ENCODE measurements at places on chromosomes 4 and X.

DNA sequence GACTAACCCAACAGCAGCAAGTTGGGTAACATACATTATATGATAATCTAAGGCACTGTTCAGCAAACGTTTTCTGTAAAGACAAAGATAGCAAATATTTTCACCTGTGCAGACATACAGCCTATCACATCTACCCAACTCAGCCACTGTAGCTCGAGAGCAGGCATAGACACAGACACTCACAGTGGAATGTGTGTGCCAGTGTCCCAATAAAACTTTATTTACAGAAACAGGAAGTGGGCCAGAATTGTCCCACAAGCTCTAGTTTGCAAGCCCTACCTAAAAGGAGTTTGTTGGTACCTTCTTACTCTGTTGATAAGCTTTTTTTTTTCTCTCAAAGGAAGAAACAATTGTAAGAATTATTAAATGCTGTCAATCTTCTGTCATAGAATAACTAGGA lies 11.9 kb upstream of the FAM9A start:
- DNase-seq, result no peak

DNA sequence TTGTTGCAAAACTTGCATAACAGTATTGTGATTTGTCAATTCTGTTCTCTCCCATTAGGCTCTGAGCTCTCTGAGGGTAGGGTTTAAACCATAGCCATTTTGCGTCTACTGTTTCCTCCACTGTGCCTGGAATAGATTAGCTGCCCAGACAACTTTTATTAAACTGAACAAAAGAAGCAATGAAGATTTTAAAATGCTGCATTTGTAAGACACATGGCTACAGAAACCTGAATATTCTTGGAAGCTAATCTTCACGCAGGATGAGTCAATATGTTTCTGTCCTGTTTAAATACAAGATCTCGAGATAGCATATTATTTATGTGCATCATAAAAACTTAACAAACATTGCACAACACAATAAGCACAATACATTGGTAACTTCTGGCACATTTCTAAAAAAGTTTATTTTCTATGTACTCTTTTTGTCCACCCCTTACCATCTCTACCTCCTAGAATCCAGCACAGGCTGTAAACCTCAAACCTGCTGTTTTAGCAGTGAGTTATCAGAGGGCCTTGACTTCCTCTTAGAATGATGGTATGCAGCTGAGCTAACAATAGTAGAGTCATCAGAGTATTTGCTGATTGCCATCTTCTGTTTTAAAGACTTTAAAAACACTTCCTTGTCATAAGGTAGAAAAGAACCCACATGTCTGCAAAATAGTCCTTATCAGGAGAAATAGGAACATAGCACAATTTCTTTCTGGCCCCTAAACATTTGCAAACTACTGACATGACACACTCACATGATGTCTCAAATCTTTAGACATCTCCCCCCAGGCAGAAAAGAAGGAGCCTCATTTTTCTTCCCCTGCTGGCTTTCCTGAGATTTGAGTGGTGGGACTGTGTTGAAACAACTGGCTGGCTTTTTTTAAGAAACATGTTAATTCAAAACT lies 10.6 kb upstream of the CCNG2 start:
- DNase-seq, result no peak

- no peak for DNase-seq
Observed at GRCh38 chr4:176675810-176676209, 116.9 kb downstream of the VEGFC start.

DNA sequence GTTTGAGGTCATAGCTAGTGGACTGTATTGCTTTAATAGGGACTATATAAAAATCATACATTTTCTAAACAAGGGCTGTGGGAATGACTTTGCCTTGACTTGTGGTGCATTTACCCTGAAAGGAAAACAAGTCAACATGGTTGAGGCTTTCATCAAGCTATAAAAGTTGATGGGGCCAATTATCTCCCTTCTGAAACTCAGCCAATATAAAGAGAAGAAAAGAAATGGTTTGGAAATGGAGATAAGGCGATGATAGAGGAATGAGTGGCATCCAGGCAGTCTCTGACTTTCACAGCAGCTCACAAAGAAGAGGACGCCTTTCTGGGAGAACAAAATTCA lies 118.7 kb downstream of the SMARCA1 start:
- no peak for DNase-seq

DNA sequence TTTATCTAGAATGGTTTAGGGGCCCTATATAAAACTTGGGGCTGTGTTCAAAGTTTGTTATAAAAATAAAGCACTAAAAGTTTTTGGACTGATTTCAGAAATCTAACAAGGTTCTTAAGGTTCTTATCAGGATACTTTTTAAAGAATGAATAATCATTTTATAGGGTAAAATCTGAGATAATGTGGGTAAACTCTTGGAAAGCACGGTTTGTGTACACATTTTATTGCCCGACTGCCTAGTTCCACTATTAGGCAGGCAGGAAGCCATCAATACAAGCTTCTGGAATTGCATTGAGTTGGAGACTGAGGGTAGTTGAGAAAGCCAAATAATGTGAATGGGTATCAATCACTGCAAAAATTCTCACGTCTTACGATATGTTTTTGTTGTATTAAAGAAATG lies 331.0 kb upstream of the PITX2 start:
- no peak for DNase-seq

GRCh38 chr4:71366766-71367165 lies 27.9 kb downstream of the SLC4A4 start:
- DNase-seq, result no peak

DNA sequence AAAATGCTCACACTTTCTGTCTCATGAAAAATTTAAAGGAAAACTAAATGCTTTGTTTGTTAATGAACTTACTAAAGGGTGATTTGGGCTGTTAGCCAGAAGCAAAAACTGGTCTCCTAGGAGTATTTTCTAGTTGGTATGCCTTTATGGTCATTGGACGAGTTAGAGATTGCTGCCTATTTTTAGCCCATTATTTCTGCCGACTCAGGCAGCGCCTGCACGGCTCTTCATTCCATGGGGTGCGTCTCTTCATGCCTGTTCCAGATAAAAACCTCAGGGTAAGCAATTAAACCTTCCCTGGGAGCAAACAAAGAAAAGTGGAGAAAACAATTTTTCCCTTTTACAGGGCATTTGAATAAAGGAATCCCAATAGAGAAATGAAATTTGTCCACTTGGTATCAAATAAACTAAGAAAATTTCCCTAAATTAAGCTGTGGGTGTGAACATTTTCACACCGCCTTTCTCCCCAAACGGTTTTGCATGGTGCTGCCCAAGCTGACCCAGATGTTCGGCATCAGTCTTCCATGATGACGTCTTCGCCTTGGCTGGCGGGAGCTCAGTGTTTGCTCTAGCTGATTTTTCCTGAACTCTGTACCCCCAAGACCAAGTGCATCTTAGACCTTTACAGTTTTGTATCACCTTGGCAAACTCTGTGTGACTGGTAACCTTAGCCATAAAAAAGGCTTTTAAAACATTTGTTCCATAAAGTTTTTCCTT lies 61.7 kb upstream of the ADGRG2 start:
- DNase-seq, result no peak

GRCh38 chrX:82677286-82677685 lies 830.8 kb upstream of the POU3F4 start:
- DNase-seq, result no peak

DNA sequence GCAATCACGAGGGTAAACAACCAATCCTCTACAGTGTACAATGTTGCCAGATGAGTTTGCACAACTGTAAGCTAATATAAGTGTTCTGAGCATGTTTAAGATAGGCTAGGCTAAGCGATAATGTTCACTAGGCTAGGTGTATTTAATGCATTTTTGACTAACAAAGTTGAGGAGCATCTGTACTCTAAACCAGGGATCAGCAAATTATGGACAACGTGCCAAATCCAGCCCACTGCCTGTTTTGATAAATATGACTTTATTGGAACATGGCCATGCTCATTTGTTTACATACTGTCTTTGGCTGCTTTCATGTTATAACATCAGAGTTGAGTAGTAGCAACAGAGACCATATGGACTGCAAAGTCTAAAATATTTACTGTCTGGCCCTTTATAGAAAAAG lies 46.3 kb upstream of the ARHGEF6 start:
- no peak for DNase-seq

DNA sequence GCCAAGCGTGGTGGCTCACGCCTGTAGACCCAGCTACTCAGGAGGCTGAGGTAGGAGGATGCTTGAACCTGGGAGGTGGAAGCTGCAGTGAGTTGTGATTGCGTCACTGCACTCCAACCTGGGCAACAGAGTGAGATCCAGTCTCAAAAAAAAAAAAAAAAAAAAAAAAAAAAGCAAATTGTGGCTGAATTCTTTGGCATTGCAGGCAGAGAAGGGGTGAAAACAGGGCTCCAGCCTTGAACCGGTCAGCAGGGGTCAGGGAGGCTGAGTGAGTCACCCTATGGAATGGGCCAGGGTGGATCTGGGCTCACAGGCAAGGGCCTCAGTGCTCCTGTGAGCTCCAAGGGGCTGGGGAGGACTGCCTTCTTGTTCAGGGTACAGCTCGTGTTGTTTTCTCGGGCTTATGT lies 13.2 kb upstream of the FAM3A start:
- no peak for DNase-seq

DNA sequence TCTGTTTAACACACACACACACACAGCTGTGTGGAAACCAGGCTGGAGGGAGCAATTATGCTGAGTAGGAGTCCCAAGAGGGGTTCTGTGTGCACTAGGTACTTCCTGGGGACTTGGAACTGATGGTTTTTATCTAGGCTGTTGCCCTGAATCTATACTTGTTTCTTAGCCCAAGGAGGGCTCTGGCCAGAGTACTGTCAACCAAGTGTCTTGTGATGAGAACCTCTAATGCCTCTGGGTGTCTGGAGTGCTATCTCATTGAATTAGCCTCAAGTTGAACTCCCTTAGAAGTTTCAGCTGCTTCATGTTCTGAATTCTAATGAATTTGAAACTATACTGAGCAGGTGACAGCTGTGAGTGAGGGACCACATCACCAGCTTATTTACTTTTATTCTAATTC lies 16.6 kb downstream of the ARHGAP24 start:
- no peak for DNase-seq

DNA sequence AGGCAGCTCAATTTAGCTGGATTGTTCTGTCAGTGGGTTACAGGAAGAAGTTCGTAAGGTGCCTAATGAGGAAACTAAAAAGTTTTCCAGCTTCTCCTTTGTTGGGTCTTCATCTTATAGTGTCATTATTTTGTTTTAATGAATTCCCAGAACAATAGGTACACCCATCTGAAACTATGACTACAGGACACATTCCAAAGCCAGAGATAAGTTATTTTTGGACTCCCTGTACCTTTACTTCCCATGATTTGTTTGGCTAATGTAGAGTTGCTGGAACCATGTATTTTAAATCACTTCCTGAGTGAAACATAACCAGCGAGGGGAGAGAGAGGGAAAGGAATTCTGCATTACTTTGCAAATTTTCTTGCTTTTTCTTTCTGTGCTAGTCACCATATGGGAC lies 114.0 kb downstream of the CLCN5 start:
- no peak for DNase-seq

DNA sequence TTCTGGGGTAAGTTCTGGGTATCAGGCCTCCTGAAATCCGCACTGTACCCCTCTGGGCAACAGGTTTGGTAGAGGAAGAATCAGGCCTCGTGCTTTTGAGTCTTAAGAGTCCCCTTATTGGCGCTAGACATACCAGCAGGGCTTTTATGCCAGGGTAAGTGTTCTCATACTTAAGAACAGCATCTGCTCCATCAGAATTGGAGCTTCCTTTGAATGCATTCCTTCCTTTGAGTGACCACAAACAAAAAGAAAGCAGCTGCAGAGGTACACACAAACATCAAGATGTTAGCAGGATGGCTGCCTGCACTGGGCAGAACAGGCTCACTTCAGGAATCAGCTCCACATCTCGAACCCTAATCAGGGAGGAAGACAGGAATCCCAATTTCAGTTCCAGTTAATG lies 156.8 kb downstream of the MGST2 start:
- DNase-seq, result no peak

- DNase-seq, result no peak
Observed at GRCh38 chr4:13872155-13872554, 244.6 kb upstream of the BOD1L1 start.

GRCh38 chr4:180485407-180485806 lies 1757.8 kb upstream of the TENM3 start:
- DNase-seq, result no peak

- DNase-seq, result peak; percentile 39
Observed at GRCh38 chrX:110412971-110413726, 54.5 kb downstream of the RTL9 start.

DNA sequence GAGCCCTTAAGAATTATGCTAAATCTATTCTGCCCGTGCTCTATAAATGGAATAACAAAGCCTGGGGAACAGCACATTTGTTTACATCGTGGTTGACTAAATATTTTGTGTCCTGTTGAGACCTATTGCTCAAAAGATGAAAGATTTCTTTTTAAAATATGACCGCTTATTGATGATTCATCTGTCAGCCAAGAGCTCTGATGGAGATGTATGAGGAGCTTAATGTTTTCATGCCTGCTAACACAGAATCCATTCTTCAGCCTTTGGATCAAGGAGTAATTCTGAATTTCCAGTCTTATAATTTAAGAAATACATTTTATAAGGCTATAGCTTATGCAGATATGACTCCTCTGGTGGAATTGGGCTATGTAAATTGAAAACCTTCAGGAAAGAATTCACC lies 271.3 kb upstream of the FAT4 start:
- DNase-seq, result no peak

- no peak for DNase-seq
Observed at GRCh38 chr4:80631861-80632260, 296.3 kb downstream of the CFAP299 start.

DNA sequence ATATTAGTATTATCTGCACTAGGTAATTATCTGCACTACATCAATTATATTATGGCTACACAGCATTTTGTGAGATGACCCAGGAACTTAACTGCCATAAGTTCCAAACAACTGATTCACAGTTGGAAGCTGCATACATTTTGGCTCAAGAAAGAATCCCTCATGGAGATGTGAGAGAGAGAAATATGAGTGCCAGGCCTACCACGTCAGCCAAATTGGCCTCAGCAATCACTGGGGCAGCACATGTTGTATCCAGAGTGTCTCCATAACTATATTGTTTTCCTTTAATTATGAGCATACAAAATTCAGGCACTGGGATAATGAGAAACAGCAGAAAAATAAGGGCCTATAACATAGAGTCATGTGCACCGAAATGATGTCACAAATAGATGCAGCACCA lies 174.2 kb upstream of the DMD start:
- DNase-seq, result no peak

DNA sequence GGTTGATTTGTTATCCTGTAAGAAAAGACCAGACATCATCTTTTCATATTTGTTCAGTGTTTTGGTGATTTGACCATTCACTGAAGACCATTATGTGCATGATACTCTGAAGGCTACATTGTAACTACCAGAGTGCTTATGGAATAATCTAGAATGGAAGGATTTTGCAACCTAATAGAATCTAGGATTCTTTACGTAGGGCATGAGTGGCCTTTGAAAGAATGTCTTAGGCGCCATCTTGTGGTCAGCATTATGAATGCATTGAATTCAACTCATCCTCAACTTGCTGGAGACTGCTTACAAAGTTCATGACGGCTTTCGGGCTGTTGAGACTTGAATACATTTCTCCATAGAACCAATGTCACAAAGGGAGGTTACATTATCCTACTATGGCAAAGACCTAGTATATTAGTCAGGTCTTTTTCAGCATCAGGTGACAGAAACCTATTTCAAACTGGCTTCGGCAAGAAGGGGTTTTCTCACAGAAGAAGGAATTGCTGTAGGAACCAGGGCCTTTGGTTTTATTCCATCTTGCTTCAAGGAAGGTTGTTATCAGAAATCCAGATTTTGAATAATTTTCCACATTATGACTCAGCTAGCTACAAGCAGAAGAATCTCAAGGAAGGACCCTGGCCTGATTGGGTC lies 104.1 kb downstream of the GPAT3 start:
- DNase-seq, result no peak

GRCh38 chr4:96012687-96013086 lies 172.8 kb downstream of the PDHA2 start:
- no peak for DNase-seq
